Activated T-cell treated with anti-CD3 and anti-CD28 coated beads, Interleukin-2, amount 50 U/mL, for 48 hours (primary cell): ENCODE measurements at places on chromosomes 13 and 19.

DNA sequence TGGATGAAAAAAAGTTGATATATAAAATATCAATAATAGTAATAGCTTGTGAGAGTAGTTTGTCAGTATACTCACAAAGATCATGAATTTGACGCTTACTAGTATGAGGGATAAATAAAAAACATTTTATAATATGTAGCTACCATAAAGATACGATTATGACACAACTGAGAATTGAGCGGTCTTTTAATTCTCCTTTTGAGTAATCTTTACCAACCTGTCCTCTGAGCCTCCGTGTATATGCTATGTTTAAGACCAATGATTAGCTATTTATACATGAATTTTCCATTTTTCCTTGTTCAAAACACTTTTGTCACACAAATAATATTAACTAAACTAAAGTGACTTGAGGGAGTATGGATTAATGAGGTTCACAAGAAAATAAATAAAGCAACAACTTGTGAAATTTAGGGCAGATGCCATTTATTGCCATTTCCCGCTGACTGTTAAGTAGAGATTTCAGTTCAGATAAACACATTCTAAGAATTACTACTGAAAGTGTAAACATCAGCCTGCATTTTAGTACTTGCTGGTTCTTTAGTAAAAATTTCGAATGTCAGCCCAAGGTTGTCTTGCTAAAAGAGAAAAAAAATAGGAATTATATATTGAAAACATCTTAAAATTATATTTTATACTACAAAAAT, 6.2 kb upstream of the IRS2 start:
- no peak for DNase-seq

DNA sequence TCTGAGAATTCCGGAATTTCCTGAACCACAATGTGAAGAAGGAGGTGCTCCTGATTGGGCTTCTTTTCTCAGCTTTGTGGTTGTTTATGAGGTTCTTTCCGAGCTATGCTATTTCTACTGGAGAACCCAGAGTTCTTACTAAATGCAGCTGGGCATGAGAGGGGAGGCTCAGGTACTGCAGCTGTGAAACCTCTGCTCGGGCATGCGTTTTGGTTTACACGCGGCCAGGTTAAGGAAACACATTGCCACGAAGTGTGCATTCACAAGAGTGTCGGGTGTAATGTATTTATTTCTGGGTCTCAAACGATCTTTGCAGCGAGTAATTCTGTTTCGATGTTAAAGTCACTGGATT, 661 bp upstream of the MIR17HG start:
- DNase-seq: no peak

DNA sequence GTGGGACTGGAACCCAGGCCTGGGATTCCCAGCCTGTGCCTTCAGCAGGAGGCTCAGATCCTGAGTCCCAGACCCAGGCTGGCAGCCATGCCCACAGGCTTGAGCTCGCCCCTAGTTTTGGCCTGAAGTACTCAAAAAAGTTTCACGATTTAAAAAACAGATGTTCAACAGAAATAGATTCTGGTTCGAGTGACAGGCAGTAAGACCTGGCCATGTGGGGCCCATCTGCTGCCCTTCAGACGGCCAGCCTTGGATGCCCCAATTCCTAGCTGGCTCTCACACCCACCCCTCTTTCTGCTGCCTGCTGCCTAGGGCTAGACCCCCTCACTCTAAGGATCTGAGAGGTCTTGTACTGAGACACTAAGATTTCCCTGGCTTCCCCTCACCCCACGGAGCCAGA, 2.8 kb upstream of the DMPK start:
- DNase-seq: no peak

DNA sequence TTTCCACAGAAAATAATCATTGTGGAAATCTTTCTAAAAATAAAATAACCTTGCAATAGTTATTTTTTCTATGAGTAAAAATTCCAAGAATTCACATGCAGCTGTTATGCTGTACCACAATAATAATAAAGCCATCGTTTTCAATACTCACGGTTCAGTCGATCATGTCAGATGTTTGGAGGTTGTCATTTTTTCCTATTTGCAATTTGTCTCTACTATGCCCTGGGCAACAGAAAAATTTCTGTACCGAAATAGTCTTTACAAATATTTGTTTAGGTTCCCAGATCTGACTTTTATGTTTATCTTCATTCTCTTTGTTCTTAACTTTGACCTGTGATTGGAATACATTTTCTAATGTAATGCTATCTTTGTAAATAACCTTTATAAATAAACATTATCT, 79.7 kb downstream of the ESD start:
- DNase-seq: no peak

DNA sequence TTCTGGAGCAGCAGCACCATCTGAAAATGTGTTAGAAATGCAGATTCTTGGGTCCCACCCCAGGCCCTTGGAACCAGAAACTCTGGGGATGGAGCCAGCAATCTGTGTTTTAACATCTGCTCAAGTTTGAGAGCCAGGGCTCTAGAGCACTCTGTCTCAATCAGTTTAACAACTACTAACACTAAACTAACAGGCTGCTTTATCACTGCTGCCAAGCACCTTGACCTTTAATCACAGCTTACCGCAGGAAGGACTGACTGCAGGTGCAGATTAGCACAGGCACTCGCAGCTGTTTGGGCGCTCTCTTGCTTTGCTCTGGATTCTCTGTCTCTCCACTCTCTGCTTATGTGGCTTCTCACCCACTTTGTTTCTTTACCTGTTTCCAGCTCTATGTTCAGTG, 163.5 kb downstream of the MTUS2 start:
- DNase-seq: no peak

DNA sequence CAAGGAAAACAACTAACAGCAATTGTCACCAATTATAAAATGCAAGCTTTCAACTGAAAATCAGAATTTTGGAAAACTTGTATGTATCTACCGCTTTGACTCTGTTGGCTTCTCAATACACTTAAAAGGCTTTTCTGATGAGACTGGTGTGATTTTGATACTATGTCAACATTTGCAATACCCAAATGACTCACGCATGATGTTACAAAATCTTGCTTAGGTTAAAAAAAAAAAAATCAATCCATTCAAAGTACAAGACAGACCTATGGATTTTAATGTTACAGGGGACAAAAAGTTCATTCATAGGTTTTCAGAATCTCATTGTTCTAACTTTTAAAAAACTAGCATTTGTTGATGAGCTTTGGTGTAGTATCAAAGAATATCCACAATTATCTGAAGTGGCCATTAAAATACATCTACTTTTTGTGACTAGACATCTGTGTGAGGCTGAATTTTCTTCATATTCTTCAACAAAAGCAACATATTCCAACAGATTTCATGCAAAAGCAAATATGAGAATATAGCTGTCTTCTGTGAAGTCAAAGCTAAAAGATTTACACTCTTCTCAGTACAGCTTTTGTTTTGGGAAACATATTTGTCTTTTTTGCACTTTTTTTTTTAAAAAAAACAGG, 10.7 kb downstream of the ELF1 start:
- no peak for DNase-seq

DNA sequence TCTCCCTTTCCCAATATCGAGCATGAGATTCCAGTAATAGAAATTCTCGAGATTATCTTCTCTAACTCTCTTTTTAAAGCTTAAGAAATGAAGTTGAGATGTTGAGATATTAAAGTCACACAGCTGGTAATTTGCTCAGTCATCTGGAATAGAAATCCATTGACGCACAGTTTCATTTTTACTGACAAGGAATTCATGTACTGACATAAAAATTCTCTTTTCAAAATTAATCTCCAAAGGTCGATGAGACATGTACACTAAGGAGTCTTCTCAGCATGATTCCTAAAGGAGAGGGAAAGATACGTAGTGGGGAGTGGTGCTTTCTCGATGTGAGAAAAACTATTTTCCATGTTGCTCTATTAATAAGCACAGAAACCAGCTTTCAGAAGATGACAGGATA, 1639.5 kb upstream of the MIR17HG start:
- no peak for DNase-seq

GRCh38 chr13:94559222-94559795, 36.6 kb downstream of the TGDS start:
- no peak for DNase-seq

- no peak for DNase-seq
These were observed 4.9 kb downstream of the ERCC1 start for GRCh38 chr19:45418802-45419201.

DNA sequence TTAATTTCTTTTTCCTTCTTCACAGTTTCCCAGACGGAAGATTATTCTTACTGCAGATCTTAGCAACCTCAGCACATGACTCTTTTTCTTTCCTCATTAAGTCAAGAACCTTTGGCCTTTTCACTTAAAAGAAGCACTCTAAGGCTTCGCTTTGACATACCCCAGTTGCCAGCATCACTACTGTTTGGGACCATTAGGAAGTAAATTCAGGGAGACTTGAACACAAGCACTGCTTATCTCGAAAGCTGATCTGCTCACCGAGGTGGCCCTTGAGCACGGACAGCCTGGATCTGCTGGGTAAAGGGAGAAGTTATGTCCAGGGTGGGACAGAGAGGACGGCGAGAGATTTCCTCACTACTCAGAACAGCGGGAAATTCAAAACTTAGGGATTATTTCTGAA, 151.4 kb upstream of the RNF113B start:
- no peak for DNase-seq

GRCh38 chr19:43847884-43848283, 20.8 kb downstream of the ZNF283 start:
- DNase-seq: no peak

GRCh38 chr19:5969476-5969875, 8.5 kb downstream of the RANBP3 start:
- no peak for DNase-seq

GRCh38 chr13:73142071-73142470, 83.3 kb downstream of the KLF5 start:
- no peak for DNase-seq

DNA sequence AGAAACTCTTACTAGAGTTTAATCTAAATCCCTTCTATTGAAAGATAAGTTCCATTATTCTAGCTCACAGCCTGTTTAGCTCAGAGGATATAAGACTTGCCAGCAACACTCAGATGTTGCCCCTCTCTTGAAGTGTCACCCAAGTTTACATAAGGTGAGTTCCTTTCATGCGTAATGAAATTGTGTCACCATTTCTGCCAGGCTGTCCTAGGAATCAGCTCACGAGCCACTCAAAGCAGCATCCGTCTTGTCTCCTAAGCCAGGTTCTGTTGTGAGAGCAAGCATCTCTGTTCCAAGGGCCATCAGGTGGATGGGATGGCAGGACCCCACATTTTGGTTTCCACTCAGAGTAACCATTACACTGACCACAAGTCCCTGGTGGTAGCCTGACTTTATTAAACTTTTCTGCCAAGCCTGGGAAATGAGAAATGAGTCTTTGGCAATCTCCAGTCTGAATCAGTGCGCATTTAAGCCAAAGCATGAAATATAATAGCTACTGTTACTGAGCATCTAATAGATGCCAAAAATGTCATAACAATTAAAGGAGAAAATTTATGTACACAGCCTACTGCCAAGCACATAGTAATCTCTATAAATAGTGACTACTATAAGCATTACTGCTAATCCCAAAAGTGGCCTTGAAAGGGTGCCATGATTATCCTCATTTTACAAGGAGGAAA, 179.6 kb upstream of the MIR17HG start:
- DNase-seq: no peak
